Right hindlimb (tissue), 1 donor: ENCODE measurements at places on chromosomes 16 and 17.

DNA sequence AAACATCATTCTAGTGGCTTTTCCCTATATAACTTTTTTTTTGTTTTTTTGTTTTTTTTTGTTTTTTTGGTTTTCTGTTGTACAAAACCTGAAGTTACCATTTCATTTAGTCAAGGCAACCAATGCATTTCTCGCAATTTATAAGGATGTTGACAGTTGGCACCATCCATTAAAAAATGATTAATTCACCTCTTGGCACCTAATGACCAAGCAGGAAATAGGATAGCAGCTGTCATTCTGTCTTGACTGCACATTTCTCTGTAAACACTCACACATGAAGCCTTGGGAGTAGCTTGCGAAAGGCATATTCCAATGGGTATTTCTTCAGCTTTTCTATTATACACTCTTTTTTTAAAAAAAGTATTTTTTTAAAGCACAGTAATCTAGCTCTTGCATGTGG lies 77.5 kb downstream of the SYCE1L start:
- DNase-seq: no peak

GRCh38 chr17:28975646-28976045 lies 24.3 kb upstream of the PHF12 start:
- DNase-seq: no peak

DNA sequence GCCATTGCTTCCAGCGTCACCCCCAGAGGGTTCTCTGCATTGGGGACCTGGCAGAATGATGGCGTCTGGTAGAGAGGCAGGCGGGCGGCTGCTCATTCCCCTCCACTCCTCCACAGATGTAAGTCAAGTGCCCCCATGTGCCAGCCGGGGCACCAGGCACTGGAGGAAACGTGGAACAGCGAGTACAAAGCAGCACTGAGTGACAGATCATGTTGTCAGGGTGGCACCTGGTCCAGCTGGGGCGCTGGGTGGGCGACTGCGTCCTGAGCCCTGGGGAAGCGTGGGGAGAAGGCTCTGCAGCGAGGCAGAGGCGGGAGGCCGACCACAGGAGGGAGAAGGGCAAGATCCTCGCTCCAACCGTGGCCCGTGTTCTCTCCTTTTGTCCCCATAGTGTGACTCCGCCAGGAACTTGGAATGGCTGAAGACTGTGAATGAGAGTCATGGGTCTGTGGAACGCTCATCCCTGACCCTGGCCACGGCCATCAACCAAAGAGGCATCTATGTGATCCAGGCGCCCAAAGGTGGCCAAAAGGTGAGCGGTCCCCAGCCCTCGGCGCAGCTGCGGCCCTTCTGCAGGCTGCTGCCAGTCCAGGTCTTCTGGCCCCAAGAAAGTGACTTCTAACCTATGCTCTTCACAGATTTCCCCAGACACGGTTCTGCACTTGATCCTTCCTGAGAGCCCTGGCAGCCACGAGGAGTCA lies 76.7 kb downstream of the RNF213 start:
- no peak for DNase-seq

GRCh38 chr16:4461250-4462085 lies 13.0 kb downstream of the NMRAL1 start:
- DNase-seq: no peak

GRCh38 chr17:45155483-45155882 lies 6.2 kb upstream of the HEXIM2 start:
- no peak for DNase-seq

DNA sequence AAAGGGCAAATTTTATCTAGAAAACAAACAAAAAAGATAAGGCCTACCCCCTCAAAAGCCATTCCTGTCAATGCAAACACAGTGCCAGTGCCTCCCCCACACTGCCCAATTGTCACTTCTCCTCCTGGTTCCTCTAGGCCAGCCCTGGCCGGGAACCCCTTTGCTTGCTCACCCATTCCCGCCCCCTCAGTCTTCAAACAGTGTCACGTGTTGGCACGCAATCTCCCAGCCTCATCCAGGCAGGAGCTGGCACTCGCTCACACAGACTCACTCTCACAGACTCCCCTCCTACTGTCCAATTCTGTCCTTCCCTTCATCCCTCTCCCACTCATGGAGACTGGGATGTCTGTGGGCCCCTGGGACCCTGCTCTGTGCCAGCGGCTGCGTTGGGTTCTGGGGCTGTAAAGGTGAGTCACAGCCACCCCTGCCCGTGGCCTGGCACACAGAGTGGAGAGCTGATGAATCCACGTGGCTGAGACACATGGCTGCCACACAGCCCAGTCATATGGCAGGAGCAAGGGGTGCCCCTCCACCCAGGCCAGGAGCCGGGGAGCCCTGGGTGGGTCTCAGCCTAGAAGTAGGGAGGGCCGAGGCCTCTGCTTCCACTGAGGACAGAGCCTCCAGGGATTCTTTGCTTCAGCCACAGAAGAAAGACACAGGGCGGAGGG lies 54.8 kb downstream of the VAC14 start:
- DNase-seq: peak; percentile 57

- DNase-seq: peak; percentile 92
Measured at GRCh38 chr16:56193951-56194726, 2.9 kb downstream of the GNAO1 start.

DNA sequence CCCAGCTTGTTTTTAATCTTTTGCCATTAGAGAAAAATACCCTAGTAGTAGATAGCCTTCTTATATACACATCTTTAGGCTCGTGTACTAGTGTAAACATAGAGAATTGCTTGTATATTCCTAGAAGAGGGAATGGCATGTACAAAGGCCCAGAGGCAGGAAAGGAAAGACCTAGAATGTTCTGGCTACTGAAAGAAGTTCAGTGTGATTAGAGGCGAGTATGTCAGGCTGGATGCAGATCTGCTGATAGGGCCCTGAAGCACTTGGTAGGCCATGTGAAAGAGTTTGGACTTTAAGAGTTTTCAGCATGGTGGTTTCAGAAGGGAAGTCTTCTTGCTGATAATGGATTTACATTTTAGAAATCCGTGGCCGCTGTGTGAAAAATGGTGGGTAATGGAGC lies 17.4 kb downstream of the CTCF start:
- DNase-seq: no peak

DNA sequence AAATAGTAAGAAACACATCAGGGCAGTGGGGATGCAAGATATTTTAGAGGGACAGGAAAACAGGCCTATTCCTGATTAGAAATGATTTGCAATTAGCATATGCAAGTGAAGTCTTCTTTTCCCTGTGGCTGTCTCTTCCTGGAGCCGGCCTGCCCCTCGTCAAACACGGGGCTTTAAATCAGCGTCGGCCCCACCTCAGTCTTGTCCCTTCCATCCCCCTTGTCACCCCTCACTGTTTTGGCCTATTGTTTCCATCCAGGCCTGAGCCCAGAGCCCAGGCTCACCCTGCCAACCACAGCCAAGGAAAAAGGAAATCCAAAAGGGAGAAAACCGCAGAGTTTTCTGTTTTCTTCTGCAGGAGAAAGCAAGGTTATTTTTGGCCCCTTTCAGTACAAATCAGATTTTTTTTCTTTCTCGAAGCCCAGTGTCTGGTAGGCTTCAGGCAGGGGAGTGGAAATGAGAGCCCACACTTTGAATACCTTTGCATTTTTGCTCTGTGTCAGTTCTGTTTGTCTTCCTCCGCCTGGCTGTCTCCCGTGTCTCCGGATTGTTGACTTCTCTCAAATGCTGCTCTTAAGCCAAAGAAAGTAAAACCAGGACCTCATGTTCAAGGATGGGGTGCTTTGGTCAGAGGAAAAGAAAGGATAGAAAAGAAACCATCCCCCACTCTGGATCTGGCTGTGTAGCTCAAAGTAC lies 399.9 kb upstream of the CDH11 start:
- peak; percentile 29 for DNase-seq

DNA sequence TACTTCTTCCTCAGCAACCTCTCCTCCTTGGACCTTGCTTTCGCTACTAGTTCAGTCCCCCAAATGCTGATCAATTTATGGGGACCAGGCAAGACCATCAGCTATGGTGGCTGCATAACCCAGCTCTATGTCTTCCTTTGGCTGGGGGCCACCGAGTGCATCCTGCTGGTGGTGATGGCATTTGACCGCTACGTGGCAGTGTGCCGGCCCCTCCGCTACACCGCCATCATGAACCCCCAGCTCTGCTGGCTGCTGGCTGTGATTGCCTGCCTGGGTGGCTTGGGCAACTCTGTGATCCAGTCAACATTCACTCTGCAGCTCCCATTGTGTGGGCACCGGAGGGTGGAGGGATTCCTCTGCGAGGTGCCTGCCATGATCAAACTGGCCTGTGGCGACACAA lies 429 bp downstream of the OR2C1 start:
- no peak for DNase-seq

GRCh38 chr17:10292057-10292937 lies 80.5 kb downstream of the MYH13 start:
- peak; percentile 44 for DNase-seq

- no peak for DNase-seq
Measured at GRCh38 chr17:45088741-45089140, 27.6 kb downstream of the NMT1 start.

DNA sequence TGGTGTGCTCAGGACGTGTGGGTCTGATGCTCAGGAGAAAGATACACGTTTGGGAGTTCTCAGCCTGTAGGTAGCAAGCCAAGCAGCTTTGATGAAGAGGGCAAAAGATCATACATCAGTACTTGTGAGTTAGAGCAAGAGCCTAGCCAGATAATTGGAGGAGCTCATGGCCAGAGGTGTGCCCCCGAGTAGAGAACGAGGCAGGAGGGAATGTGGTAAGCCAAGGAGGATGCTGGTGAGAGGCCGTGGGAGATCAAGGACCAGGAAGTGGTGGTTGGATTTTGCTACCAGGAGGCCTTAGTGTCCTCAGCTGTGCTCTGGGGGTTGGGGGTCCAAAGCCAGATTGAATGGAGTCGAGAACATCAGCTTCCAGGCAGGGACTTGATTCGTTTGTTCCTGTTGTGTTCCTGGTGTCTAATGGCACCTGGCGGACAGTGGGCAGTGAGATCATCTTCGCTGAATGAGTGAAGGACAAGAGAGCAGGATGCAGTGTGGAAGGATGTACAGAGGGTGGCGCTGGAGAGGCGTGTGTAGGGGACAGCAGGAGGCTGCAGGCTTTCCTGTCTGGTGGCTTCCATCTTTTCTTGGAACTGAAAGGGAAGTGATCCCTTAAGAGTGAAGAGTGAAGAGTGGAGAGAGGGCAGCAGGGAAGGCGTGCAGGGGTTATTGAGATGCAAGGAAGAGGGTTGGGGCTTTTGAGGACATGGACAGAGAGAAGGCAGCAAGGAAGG lies 11.6 kb downstream of the FBXL19 start:
- peak; percentile 40 for DNase-seq

DNA sequence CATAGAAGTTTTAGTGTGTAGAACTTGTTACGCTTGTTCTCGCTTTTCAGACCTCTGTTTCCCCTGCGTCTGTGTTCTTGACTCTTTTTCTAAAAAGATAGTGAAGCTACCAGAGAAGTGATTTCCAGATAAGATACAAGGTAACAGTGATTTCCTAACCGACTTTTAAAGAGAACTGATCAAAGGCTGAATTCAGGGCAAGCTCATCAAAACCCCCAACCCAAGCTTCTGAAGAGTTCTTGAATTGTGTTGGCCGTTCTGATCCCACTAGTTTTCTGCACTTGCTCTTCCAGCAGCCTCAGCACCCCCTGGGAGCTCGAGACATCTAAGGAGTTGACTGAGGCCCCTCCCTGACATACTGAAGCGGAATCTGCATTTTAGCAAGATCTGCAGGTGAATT lies 12.7 kb upstream of the NSMCE1 start:
- no peak for DNase-seq

GRCh38 chr17:81514489-81514738 lies 1.8 kb upstream of the ACTG1 start:
- DNase-seq: no peak

- peak; percentile 93 for DNase-seq
Measured at GRCh38 chr17:19744922-19745757, 3.0 kb downstream of the ALDH3A1 start.

DNA sequence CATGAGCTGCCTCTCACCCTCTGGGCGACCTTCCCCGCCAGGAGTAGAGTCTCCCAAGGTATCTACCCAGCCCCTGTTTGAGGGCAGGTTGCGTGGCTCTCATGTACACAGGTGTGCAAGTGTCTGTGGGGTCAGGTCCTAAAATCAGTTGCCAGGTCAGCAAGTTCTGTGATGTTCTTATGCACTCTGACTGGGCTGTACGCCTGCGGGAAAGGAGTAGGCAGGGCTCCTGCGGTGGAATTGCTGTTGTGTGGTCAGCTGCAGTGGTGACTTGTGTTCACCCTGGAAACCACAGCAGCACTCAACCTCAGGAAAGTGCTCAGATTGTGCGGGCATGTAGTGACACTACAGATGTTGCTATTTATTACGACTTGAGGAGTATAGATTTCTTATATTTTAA lies 19.4 kb downstream of the NARF start:
- no peak for DNase-seq

GRCh38 chr17:3808701-3809100 lies 7.7 kb upstream of the ITGAE start:
- no peak for DNase-seq
